ENCODE measurements at places on chromosomes 5 and 9.

DNA sequence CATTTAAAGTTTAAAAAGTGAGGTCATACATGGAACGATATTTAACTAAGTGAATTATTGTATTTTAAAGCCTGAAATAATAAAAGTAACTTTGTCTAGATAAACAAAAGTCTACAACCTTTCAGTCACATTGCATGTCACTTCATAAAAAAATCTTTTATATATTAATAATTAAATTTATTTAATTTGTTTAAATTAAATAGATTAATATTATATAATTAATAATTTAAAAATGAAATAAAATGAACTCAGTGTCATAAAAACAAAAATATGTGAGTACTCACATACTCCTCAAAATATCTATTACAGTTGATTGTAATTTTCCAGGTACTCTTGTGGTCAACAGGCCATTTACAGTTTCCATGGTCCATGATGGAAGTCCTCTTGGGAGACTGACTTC is 11.2 kb downstream of the GABRG2 start:
- H3K4me1 ChIP-seq, result no peaks in the 10 kb centered on the region
- no peak overlapping the region for H3K4me3 ChIP-seq
- no peak for DNase-seq
- no peaks in the 10 kb centered on the region for H3K36me3 ChIP-seq
- no peaks in the 10 kb centered on the region for H3K27me3 ChIP-seq

- no peaks in the 10 kb centered on the region for H3K27me3 ChIP-seq
- DNase-seq, result no peak
- H3K36me3 ChIP-seq, result no peaks in the 10 kb centered on the region
- no peaks in the 10 kb centered on the region for H3K4me1 ChIP-seq
Observed at GRCh38 chr9:136372561-136373299, 739 bp downstream of the CARD9 start.

GRCh38 chr5:39256477-39257235 is 37.3 kb upstream of the FYB1 start:
- no peak for DNase-seq
- H3K27me3 ChIP-seq, result no peaks in the 10 kb centered on the region
- no peak overlapping the region for H3K27ac ChIP-seq
- no peaks in the 10 kb centered on the region for H3K36me3 ChIP-seq
- no peaks in the 10 kb centered on the region for H3K4me1 ChIP-seq
- no peak overlapping the region for H3K4me3 ChIP-seq

DNA sequence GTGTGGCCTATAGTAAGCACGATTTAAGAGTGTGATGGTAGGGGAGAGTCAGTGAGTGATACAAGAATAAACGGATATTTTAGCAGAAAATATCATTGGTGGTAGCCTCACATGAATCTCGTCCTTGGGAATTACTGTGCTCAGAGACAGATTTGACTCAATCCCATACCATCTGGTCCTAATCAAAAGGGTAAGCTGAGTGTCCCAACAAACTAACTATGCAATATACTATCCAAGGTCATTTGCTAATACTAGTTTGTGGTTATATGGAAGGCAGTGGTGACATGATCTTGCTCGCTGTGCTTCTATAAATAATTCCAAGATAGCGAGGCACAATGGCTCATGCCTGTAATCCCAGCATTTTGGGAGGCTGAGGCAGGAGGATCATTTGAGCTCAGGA is 103.2 kb downstream of the TRPM6 start:
- H3K4me1 ChIP-seq, result no peaks in the 10 kb centered on the region
- no peak overlapping the region for H3K27ac ChIP-seq
- no peak for DNase-seq

- H3K27ac ChIP-seq, result no peak overlapping the region
- no peaks in the 10 kb centered on the region for H3K36me3 ChIP-seq
- DNase-seq, result peak; percentile 47
Observed at GRCh38 chr9:120348951-120349429, 231.0 kb downstream of the CDK5RAP2 start.

GRCh38 chr5:104061707-104062106 is 499.1 kb upstream of the NUDT12 start:
- H3K36me3 ChIP-seq, result no peaks in the 10 kb centered on the region
- DNase-seq, result no peak
- no peak overlapping the region for H3K4me3 ChIP-seq
- no peaks in the 10 kb centered on the region for H3K27me3 ChIP-seq
- peaks cover 3% of the 10 kb centered on the region for H3K4me1 ChIP-seq
- no peak overlapping the region for H3K27ac ChIP-seq

DNA sequence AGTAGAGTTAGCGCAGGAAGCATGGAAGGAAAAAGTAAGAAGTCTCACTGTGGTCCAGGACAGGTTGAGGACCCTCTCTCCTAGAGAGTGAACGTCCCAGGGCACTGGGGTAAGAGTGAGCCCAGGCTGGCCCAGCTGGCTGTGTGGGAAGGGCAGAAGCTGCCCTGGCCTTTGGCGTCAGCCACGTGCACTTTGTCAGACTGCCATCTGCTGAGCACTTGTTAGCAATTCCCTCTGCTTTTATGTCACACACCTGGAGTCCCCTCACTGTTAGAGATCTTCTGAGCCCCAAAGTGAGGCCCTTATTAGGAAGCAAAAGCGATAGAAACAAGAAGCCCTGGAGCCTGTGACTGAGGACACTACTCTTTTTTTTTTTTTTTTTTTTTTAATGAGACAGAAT is 79.1 kb downstream of the UGCG start:
- H3K4me3 ChIP-seq, result no peak overlapping the region
- no peaks in the 10 kb centered on the region for H3K4me1 ChIP-seq
- H3K27ac ChIP-seq, result no peak overlapping the region
- H3K27me3 ChIP-seq, result no peaks in the 10 kb centered on the region
- peak; percentile 52 for DNase-seq
- no peaks in the 10 kb centered on the region for H3K36me3 ChIP-seq

GRCh38 chr9:127451858-127452656 is 747 bp downstream of the LRSAM1 start:
- DNase-seq, result no peak
- H3K27me3 ChIP-seq, result no peaks in the 10 kb centered on the region
- peaks cover 4% of the 10 kb centered on the region for H3K4me1 ChIP-seq
- H3K27ac ChIP-seq, result peak overlapping the region; percentile 32
- peaks cover 32% of the 10 kb centered on the region for H3K36me3 ChIP-seq

- DNase-seq, result no peak
- H3K4me3 ChIP-seq, result no peak overlapping the region
- H3K4me1 ChIP-seq, result no peaks in the 10 kb centered on the region
- H3K27me3 ChIP-seq, result no peaks in the 10 kb centered on the region
- H3K27ac ChIP-seq, result no peak overlapping the region
Observed at GRCh38 chr9:72537011-72537545, 15.7 kb downstream of the TMC1 start.

GRCh38 chr9:70567511-70567910 is 153.1 kb upstream of the KLF9 start:
- H3K27me3 ChIP-seq, result no peaks in the 10 kb centered on the region
- H3K4me3 ChIP-seq, result no peak overlapping the region
- H3K4me1 ChIP-seq, result peaks cover 9% of the 10 kb centered on the region
- H3K36me3 ChIP-seq, result no peaks in the 10 kb centered on the region
- no peak overlapping the region for H3K27ac ChIP-seq
- DNase-seq, result no peak

- H3K4me3 ChIP-seq, result no peak overlapping the region
- H3K4me1 ChIP-seq, result no peaks in the 10 kb centered on the region
- no peak overlapping the region for H3K27ac ChIP-seq
- no peak for DNase-seq
- no peaks in the 10 kb centered on the region for H3K27me3 ChIP-seq
- no peaks in the 10 kb centered on the region for H3K36me3 ChIP-seq
Observed at GRCh38 chr9:2984491-2984890, 140.6 kb upstream of the PUM3 start.

DNA sequence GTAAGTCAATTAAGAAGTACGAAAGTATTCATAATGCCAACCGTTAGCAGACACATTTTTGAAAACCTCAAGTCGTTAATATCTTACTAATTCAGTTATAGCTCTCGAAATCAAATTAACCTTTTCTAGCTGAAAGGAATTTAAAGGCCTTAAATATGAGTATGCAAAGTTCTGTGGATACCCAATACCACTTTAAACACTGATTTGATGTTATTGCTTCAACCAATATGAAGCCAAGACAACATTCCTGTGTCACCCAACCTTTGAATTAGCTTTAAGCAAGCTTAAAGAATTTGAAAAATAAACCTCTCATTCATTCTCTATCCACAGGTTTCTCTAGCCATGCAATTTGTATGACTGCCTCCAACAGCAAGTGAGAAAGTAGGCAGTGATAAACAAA is 204.5 kb downstream of the MCTP1 start:
- H3K36me3 ChIP-seq, result no peaks in the 10 kb centered on the region
- no peak for DNase-seq
- no peak overlapping the region for H3K27ac ChIP-seq
- H3K4me3 ChIP-seq, result no peak overlapping the region
- no peaks in the 10 kb centered on the region for H3K27me3 ChIP-seq

- DNase-seq, result no peak
- no peak overlapping the region for H3K27ac ChIP-seq
- H3K27me3 ChIP-seq, result no peaks in the 10 kb centered on the region
- H3K4me1 ChIP-seq, result no peaks in the 10 kb centered on the region
- H3K4me3 ChIP-seq, result no peak overlapping the region
Observed at GRCh38 chr9:137391411-137391754, 31.6 kb downstream of the EXD3 start.

DNA sequence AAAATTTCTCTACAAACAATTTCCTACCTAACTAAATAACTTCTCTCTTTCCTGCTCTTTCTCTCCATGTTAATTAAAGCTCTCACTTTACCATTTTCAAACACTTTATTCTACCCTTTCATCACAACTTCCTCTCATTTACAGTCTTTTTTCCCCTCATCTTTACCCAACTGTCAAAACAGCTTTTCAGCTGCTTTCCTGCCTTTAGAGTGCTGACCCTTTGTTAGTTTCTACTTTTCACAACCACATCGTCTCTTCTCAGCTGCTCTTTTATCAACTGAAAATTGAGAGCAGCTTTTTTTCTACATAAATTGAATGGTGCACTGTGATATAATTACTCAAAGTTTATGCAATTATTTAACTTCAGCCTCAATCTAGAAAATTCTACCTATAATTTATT is 3.1 kb upstream of the HOMER1 start:
- H3K27me3 ChIP-seq, result no peaks in the 10 kb centered on the region
- no peaks in the 10 kb centered on the region for H3K36me3 ChIP-seq
- no peak overlapping the region for H3K27ac ChIP-seq
- no peak for DNase-seq
- H3K4me1 ChIP-seq, result no peaks in the 10 kb centered on the region

GRCh38 chr5:150570333-150570732 is 62.4 kb downstream of the NDST1 start:
- H3K36me3 ChIP-seq, result no peaks in the 10 kb centered on the region
- H3K27ac ChIP-seq, result no peak overlapping the region
- H3K27me3 ChIP-seq, result no peaks in the 10 kb centered on the region

- no peaks in the 10 kb centered on the region for H3K27me3 ChIP-seq
- no peak for DNase-seq
- H3K4me1 ChIP-seq, result no peaks in the 10 kb centered on the region
- no peak overlapping the region for H3K27ac ChIP-seq
Observed at GRCh38 chr5:97986069-97986468, 787.4 kb upstream of the RGMB start.

- no peak overlapping the region for H3K4me3 ChIP-seq
- no peaks in the 10 kb centered on the region for H3K36me3 ChIP-seq
- DNase-seq, result peak; percentile 16
- no peaks in the 10 kb centered on the region for H3K27me3 ChIP-seq
Observed at GRCh38 chr5:135608361-135608760, 29.6 kb upstream of the CXCL14 start.

- no peak for DNase-seq
- no peak overlapping the region for H3K4me3 ChIP-seq
- H3K36me3 ChIP-seq, result no peaks in the 10 kb centered on the region
- H3K27ac ChIP-seq, result 0 out of 2 replicates have a peak overlapping the region, but pooled peaks have one; percentile 36
- H3K4me1 ChIP-seq, result peaks cover 36% of the 10 kb centered on the region
Observed at GRCh38 chr5:80192507-80193241, 63.2 kb downstream of the SERINC5 start.

DNA sequence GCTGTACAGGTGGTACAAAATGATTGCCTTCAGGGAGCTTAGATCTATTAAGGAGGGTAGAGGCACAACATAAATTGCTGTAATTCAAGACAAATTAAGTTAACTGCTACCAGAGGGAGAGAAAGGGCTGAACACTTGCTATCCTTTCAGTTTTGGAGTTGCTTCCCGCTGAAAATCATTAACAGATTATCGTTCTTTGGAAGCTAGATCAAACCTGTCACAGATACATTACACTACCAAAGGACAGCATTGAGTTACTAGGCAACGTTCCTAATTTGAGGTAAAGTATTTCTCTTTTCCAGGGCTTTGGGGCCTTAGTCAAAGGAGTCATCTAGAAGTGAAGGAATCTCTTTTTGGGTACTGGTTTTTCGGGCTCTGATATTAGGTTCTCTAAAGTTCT is 84.7 kb upstream of the DHFR start:
- no peaks in the 10 kb centered on the region for H3K36me3 ChIP-seq
- no peak overlapping the region for H3K27ac ChIP-seq

DNA sequence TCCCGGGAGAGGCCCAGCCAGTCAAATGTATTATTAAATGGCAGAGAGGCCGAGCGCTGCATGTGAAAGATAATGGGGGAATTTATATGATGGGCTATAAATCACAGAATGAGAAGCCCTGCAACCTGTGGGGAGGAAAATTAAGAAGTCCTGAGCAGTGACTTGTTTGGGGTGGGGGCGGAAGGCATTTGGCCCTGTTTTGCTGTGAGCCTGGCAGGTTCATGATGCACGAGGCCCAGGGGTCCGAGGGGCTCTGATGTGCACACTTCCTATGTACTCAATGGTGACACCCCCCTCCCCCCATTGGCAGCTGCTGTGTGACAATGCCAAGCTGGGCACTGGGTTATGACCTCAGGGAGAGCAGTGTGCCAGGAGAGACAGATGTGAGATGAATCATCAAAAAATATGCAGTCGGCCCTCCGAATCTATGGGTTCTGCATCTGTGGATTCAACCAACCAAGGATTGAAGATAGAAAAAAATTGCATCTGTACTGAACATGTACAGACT is 13.7 kb upstream of the DAB2IP start:
- H3K4me3 ChIP-seq, result no peak overlapping the region
- no peak for DNase-seq
- H3K27me3 ChIP-seq, result no peaks in the 10 kb centered on the region
- H3K27ac ChIP-seq, result no peak overlapping the region
- H3K36me3 ChIP-seq, result no peaks in the 10 kb centered on the region

- H3K27me3 ChIP-seq, result no peaks in the 10 kb centered on the region
- no peaks in the 10 kb centered on the region for H3K4me1 ChIP-seq
- H3K4me3 ChIP-seq, result no peak overlapping the region
- DNase-seq, result no peak
- H3K36me3 ChIP-seq, result no peaks in the 10 kb centered on the region
Observed at GRCh38 chr9:4020755-4021296, 279.0 kb downstream of the GLIS3 start.

DNA sequence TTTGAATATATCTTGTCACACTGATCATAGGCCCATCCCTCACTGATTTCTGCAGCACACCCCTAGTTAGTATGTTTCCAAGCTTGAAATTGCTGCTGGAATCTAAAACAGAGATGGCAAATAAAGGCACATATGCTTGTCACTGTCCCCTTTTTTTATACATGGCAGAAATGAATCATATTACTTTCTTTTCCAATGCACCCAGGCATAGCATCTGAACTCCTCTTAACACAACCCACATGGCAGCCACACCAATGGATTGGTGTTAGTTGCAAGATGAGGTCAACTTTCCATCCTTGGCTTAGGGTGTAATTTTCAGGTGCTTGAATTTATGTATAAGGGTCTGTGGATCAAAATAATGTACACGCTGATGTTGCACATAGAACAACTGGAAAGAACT is 473.8 kb upstream of the ZNF608 start:
- no peaks in the 10 kb centered on the region for H3K27me3 ChIP-seq
- H3K4me3 ChIP-seq, result no peak overlapping the region
- no peak for DNase-seq
- H3K27ac ChIP-seq, result no peak overlapping the region

- H3K4me3 ChIP-seq, result no peak overlapping the region
- DNase-seq, result no peak
- H3K4me1 ChIP-seq, result no peaks in the 10 kb centered on the region
- no peaks in the 10 kb centered on the region for H3K36me3 ChIP-seq
- H3K27ac ChIP-seq, result no peak overlapping the region
Observed at GRCh38 chr5:61304590-61305381, 27.3 kb upstream of the ZSWIM6 start.

Data from H1 (cell line).